ENCODE measurements at places on chromosomes 2 and 18.
A peak's percentile ranks its signal among the peaks of the same experiment; 100 is the strongest.

GRCh38 chr2:193584522-193584938 lies 1389.8 kb upstream of the TMEFF2 start:
- DNase-seq, result no peak

DNA sequence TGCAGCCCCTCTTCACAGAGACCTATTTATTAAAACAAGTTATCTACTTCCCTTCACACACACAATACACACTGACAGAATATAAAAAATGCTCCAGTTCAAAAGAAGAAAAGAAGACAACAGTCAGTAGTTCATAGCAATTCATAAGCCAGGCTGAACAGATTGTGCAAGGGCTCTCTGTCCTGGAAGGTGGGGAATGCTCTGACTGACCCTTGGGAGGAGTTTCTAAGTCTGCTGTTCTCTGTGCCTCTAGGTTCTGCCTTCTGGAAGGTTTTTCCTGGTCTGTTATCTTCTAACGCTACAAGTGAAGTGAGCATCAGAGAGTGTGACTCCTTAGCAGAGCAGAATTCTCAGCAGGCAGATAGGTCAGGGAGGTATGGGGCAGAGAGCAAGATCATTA lies 35.7 kb downstream of the SP3 start:
- DNase-seq, result no peak

- DNase-seq, result no peak
Observed at GRCh38 chr2:61013382-61013781, 4.1 kb upstream of the PEX13 start.

DNA sequence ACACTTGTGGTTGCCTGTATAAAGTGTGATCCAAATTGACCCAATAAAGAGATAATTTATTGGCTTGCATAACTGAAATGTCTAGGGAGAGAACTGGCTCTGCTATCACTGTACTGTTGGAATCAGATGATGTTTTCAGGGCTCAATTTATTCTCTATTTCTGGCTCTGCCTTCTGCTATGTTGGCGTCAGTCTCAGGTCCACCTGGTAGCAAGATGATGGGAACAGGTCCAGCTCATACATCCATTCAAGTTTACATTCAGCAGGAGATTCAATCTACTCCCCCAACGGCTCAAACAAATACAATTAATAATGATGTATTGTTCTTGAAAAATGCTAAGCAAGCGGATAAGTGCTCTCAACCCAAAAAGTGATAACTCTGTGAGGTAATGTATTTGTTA lies 297.7 kb upstream of the SYT4 start:
- DNase-seq, result no peak

DNA sequence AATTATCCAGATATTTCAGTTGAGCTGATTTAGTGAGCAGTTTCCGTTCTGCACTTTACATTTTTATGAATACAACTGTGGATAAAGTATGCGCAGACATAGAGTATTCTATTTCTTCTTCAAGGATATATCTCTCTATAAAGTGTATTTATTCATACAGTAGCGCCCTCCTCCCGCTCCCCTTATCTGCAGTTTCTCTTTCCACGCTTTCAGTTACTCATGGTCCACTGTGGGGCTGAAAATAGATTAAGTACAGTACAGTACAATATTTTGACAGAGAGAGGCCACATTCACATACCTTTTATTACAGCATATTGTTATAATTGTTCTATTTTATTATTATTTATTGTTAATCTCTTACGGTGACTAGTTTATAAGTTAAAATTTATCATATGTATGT lies 19.7 kb upstream of the FHL2 start:
- no peak for DNase-seq

DNA sequence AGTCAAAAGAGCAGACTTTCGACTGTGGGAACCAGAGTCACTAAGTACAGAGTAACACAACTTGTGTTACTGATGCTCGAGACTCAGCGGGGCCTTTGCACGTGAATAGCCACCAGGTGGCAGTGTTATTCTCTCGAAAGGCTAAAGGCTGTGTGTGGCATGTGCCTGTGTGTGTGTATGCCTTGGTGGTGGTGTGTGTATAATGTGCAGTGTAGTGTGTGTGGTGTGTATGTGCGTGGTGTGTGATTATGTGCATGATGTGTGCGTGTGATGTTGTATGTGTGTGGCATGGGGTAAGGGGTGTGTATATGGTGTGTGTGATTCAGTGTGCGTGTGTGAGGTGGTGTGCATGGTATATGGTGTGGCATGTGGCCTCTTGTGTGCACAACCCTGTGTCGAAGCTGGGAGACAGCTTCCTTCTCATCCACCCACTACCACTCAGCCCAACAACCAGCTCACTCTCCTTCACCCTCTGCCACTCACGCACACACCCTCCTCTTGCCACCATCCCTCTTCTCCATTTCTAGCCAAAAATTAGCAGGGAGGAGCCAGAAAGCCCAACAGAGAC lies 83.0 kb upstream of the ZNF532 start:
- peak; percentile 79 for DNase-seq

DNA sequence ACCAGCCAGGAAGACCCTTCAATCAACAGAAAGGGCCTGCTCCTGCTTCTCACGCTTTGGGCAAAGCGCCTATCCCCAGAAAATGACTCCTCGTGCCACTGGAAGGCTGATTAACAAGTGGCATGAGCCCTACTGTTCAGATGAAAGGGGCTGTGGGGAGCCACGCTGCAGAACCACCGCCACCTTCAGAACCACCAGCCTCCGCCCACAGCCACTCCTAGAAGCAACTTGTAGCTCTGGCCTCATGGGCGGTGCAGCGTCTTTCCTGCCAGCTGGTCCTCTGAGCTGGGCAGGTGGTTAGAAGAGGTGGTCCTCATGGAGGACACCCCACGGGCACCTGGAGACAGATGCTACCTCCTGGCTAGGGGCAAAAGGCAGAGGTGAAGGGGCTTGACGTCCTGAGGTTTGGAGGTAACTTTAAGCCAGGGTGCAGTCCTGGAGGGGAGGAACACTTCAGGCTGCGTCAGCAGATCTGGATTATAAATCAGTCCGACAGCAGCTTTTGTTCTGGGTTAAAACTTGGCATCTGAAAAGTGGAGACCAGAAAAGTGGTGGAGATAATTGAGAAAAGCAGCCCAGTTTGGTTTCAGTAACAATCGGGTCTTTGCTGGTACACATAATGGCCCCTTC lies 861 bp upstream of the SEMA4C start:
- no peak for DNase-seq

DNA sequence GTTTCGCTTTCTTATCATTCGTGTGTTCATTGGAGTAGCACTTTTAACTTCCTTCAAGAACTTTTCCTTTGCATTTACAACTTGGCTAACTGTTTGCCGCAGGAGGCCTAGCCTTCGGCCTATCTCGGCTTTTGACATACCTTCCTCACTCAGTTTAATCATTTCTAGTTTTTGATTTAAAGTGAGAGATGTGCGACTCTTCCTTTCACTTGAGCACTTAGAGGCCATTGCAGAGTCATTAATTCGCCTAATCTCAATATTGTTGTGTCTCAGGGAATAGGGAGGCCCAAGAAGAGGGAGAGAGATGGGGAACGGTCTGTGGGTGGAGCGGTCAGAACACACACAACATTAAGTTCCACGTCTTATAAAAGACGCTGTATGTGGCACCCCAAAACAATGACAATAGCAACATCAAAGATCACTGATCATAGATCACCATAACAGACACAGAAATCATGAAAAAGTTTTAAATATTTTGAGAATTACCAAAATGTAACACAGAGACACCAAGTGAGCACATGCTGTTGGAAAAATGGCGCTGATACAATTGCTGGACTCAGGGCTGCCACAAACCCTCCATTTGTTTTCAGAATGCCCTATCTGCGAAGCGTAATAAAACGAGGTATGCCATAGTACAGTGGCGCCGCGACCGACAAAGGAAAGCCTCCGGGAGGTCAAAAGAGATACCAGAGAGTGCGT lies 553 bp downstream of the TIGD1 start:
- DNase-seq, result no peak

DNA sequence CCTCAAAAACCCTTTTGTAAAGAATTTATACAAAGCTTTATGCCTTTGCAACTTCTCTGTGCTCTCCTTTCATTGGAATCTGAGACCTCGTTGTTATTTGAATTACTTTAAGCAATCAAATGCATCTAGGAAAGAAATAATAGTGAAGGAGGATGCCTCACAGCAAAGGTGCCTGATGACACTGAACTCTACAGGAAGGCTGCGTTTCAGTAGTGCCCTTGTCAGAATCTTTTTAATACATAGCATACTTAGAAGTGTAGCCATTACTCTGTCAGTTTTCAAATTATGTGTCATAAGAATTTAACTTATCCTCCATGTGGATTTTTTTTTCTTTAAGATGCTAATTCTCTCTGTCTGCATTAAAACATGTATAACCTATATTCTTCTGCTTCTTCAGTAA lies 9.6 kb upstream of the LYPD6B start:
- DNase-seq, result no peak

- no peak for DNase-seq
Observed at GRCh38 chr2:6283259-6283658, 582.4 kb downstream of the CMPK2 start.

- no peak for DNase-seq
Observed at GRCh38 chr18:53991202-53991601, 233.3 kb downstream of the MBD2 start.

GRCh38 chr2:217705461-217705860 lies 297.3 kb downstream of the TNS1 start:
- DNase-seq, result no peak

GRCh38 chr2:8432706-8433336 lies 249.0 kb upstream of the ID2 start:
- DNase-seq, result no peak

GRCh38 chr2:226609366-226609765 lies 190.3 kb downstream of the IRS1 start:
- DNase-seq, result no peak

- no peak for DNase-seq
Observed at GRCh38 chr18:7755753-7756475, 188.8 kb downstream of the PTPRM start.

GRCh38 chr2:65061910-65062339 lies 5.7 kb downstream of the CEP68 start:
- DNase-seq, result no peak

- no peak for DNase-seq
Observed at GRCh38 chr2:236107536-236107935, 60.6 kb downstream of the GBX2 start.

DNA sequence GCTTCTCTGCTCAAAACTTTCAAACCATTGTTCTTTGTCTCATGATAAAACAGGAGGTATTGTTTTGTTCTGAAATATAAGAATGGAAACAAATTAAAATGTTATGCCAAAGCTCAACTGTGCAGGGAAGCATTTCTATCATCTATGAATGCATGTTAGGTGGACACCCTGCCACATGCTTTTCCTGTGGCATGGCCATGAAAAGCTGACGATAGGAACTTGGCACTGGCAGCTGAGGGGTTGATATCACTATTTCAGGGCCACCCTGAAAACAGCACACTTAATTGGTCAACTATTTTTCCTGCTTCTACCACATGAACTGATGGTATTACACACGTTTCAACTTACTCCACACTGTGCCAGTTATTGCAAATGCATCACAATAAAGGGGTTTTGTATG lies 157.3 kb downstream of the MREG start:
- no peak for DNase-seq

- no peak for DNase-seq
Observed at GRCh38 chr2:205043285-205043684, 498.0 kb downstream of the PARD3B start.

DNA sequence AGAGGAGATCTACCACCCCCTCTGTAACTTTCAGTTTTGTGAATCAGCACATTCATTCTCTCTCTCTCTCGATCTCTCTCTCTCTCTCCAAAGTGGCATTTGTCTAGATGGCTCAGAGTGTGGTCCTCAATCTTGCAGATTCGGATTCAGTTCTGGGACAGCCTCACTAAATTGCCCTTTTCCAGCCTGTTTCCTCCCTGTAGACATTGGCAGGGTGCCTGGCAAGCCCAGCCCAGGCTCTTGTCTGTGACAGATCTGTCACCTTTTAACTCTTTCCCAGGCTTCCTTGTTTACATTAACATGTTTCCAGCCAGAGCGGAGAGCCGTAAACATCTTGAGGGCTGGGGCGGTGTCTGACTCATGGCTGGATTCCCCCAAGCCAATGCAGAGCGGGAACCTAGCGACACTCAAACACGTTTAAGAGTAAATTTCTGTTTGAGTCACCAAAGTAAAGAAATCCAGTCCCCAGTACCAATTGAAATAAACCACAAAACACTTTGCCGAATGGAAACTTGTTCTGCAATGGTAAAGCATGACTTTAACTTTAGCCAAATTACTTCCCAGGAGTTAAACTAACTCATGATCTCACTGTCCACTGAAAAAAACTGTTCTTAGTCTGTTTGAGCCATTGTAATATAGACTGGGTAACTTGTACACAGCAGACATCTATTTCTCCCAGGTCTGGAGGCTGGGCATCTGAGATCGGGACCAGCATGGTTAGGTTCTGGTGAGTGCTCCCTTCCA lies 6.6 kb upstream of the CYP27C1 start:
- no peak for DNase-seq

DNA sequence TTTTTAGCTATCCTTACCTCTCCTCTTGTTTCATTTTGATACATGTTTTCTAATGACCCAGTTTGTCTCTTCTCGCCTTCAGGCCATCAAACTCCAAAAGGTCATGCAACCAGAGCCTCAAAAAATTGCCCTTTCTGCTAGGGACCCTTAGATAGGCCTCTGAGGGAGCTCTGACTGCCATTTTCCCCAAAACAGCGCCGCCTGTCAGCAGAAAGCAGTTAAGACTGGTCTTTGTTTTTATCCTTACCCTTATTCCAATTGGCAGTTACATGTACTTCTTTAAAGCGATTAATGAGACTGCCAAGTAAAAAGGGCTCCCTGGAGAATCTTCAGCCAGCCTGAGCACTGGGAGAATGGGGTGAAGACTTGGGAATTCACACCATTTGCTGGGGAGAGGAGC lies 55.1 kb upstream of the RIT2 start:
- no peak for DNase-seq

GRCh38 chr2:125736306-125736705 lies 919.7 kb upstream of the GYPC start:
- DNase-seq, result no peak

DNA sequence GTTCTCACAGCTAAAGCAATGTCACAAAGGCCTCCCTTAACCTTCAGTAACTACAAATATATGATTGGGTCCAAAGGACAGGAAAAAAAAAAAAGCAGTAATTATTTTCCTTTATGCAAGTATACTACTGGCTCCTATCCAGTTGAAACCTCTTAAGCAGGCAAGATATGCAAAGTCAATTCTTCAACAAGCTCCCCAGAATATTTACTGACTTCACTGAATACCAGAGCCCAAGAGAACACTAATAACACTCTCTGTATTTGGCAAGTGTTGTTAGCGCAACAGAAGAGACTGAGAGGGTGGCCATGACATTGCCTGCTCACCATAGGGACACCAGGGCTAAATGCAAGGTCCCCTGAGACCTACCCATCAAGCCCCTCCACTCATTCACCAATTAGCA lies 74.5 kb downstream of the AP1S3 start:
- no peak for DNase-seq

- no peak for DNase-seq
Observed at GRCh38 chr2:190637903-190638618, 10.8 kb upstream of the NAB1 start.

- no peak for DNase-seq
Observed at GRCh38 chr2:181289698-181290097, 167.5 kb upstream of the ITGA4 start.

DNA sequence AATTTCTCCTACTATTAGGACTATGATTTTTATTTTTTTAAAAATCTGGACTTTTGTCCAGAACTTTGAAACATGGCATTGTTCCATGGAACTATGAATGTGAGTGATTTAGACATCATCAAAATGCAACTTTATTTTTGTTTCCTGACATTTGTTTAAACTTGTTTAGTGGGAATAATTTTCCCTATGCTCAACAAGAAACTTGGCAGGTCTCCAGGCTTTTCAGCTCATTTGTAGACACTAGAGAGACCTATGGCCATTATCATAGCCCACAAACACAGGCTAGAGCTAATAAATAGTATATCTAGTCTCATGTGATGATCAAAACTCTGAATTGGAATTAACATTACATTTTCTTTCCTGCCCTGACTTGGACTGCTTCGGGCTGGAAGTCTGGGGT lies 145.1 kb upstream of the CELF4 start:
- no peak for DNase-seq

Data from coronary artery (tissue), 2 donors.